ENCODE measurements at places on chromosomes 3 and 15.

DNA sequence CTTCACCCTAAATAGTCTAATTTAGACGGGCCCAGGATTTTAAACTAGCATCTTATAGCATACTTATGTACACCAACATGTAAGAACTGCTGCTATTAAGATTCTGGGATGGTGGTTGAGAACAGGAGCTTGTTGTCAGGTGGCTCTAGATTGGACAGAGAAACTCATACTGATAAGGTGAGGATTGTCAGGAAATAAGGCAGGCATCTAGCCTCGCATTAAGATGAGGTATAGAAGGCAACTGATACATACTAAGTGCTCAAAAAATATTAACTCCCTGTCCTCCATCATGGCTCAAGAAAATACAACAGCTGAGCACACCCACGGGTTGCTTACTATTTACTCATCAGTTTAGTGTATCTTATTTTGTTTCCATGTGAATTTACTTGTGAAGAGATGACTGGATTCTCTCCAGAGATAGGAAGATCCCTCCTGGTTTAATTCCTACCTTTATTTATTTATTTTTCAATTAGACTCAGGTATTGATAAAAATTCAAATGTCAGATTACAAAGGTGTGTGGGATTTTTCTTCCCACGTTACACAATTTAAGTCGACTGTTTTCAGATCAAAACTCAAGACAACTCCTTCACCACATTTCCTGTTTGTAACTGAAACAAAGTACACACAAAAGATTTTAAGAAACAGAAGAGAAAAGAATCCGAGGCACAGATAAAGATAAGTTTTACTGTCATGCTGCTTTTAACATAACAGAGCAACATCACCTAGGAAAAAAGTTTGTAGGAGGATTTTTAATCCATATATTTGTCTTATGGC lies at the start of gene TRAT1:
TSS of gene TRAT1 (plus strand) at position 664 of the 775 bp plus-strand sequence. CDS start 142 bp downstream, outside the sequence.
- no peak for DNase-seq

DNA sequence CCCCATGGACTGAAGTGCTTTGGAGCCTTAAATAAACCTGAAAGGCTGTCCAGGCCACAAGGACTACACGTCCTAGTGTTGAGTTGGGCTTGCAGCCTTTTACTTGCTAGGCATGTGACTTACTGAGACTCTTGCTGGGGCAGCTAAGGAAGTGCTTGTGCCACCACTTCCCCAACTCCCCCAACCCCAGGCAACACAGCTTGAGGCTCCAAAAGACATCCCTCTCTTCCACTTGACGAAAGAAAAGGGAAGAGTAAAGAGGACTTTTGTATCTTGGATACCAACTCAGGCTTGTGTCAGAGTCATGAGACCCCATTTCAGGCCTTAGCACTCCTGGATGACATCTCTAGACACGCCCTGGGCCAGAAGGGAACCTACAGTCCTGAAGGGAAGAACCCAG lies 109.8 kb downstream of the XRN1 start:
- no peak for DNase-seq

DNA sequence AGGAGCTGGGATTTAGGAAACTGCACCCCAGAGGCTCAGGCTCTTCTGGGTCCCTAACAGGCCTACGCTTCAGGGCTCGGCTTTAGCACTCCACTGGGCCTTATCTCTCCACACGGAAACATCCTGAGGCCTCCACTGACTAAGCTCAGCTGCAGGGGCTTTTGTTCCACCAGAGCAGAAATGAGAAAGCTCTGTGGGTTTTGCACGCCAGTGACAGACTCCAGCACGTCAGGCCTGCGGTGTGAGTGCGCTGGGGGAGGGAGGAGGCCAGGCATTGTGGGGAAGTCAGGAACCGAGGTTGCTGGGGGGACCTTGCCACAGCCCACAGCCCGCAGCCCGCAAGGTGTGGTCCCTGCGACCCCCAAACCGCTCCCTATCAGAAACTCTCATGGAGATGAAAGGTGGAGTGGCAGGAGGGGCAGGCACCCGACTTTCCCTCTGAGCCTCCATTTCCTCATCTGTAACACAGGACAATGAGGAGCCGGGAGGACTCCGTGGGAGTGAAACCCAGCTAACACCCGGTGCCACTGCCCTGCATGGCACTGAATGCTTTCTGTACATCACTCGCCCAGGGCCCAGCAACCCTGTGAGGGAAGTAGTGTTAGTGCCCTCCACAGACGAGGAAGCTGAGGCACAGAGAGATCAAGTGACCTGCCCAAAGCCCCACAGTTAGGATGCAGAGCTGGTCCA lies 106.5 kb downstream of the TPRA1 start:
- no peak for DNase-seq

GRCh38 chr3:179166561-179167201 lies 18.5 kb downstream of the PIK3CA start:
- DNase-seq, result no peak

GRCh38 chr3:118990823-118991560 lies 43.7 kb downstream of the IGSF11 start:
- DNase-seq, result no peak

GRCh38 chr15:29528276-29528675 lies 258.7 kb upstream of the NSMCE3 start:
- no peak for DNase-seq

DNA sequence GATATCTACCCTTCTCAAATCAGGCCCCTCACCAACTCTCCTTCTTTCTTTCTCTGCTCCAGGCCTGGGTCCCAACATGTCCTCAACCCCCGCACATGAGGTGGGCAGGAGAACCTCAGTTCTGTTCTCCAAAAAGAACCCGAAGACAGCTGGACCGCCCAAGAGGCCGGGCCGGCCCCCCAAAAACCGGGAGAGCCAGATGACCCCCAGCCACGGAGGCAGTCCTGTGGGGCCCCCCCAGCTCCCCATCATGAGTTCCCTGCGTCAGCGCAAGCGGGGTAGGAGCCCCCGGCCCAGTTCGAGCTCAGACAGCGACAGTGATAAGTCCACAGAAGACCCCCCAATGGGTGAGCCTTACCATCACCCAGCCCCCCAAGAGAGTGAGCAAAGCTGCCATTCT lies 5.6 kb upstream of the OGG1 start:
- no peak for DNase-seq

DNA sequence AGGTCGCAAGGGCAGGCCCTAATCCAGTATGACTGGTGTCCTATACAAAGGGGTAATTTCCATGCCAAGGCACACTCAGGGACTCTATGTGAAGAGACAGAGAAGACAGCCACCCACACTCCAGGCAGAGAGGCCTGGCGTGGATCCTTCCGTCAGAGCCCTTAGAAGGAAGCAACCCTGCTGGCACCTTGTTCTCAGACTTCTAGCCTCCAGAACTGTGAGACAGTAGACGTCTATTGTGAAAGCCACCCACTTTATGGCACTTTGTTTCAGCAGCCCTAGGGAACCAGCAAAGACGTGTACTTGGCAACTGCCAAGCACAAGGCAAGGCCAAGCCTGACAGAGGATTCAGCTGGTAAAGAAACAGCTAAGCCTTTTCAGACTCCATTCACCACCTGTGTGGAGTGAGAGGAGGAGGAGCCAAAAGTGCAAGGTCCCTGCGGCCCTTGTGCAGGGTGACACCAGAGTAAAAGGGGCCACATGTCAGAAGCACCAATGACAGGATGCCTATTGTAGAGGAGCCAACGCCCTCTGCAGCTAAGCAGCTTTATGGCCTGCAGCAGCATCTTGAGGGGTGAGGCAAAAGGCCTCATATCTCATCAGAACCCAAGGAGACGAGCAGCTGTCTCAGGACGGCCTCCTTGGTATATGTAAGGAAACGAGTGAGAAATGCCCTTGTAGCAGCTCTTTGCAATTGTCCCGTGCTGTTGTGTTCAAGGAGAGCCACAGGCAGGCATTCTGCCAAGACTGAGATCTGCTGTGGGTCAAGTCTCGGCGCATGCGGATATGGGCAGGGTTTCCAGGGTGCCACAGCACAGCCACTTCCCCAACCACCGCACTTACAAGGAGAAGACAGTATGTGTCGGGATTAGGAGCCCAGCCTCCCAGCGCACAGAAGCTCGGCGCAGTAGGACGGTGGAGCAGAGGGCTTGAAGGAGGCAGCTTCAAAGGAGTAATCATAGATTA lies 121.5 kb upstream of the LIPC start:
- no peak for DNase-seq

DNA sequence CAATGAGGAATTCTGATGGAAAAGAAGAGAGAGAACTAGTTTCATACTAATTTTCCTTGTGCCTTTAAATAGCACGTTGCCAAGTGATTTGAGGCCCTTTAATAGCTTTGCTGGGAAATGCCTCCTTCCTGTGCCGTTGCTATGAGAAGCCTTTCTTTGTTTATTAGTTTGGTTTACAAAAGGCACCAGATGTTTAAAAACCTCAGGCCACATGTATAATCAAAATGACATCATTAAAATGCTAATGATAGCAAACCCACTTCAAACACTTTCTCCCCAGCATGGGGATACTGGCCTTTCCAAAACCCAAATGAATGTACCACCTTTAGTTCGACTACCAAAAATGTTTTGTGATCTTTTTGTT lies 50.0 kb upstream of the TBC1D23 start:
- no peak for DNase-seq

GRCh38 chr15:81813215-81813614 lies 232.6 kb downstream of the MEX3B start:
- no peak for DNase-seq

GRCh38 chr3:51703068-51703760 lies 3.7 kb upstream of the GRM2 start:
- no peak for DNase-seq

GRCh38 chr3:58355179-58355578 lies 22.5 kb downstream of the PXK start:
- no peak for DNase-seq

DNA sequence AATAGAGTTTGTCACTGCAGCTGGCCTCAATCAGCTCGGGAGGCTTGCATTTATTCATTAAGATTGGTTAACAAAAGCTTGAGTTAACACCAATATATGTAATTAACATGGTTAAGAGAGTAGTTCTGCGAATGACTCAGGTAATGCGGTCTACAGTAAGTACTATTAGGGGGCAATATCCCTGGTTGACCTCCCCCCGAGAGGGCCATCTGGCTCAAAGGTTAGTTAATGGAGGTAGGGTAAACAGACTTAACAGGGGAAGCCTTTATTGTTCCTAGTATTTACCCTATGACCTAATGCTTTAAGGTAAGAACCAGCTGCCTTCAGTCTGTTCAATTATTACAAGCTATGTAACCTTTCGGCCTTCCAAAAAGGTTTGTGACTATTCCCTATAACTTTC lies 403.3 kb upstream of the SGO1 start:
- no peak for DNase-seq

DNA sequence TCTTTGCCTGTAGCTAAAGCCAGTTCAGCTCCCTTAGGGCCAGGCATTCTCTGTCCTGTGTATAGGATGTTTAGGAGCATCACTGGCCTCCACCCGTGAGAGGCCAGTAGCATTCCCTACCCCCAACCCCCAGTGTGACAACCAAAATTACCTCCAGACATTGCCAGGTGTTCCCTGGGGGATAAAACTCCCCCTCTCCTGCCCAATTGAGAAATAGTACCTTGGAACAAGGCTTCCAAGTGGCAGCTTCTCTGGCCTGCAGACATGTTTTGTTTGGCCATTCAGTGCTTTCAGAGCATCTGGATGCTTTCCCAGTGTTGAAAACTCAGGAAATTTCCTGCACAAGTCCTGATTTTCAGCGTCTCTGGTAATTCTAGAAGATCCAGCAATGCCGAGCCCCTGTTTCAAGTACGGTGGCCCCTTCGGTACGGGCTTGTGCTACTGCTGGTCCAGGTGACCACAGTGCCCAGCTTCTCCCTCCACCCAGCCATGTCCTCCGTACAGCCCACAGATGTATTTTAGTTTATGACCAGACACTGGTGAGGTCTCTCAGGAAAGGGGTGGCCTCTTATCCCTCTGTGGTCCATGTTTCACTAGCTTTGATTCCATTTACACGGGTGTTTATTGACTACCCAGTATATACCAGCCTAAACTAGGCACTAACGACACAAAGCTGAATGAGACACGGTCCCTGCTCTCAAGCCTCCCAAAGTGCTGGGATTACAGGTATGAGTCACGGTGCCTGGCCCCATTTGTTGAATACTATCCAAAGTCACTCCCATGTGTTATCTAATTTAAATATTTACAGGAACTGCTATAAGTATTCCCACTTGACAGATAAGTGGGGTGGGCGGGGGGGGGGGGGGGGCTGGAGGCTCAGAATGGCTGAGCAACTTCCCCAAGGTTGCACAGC lies 125.4 kb upstream of the RAD18 start:
- no peak for DNase-seq

GRCh38 chr3:174266476-174266875 lies 592.7 kb upstream of the NAALADL2 start:
- DNase-seq, result no peak

DNA sequence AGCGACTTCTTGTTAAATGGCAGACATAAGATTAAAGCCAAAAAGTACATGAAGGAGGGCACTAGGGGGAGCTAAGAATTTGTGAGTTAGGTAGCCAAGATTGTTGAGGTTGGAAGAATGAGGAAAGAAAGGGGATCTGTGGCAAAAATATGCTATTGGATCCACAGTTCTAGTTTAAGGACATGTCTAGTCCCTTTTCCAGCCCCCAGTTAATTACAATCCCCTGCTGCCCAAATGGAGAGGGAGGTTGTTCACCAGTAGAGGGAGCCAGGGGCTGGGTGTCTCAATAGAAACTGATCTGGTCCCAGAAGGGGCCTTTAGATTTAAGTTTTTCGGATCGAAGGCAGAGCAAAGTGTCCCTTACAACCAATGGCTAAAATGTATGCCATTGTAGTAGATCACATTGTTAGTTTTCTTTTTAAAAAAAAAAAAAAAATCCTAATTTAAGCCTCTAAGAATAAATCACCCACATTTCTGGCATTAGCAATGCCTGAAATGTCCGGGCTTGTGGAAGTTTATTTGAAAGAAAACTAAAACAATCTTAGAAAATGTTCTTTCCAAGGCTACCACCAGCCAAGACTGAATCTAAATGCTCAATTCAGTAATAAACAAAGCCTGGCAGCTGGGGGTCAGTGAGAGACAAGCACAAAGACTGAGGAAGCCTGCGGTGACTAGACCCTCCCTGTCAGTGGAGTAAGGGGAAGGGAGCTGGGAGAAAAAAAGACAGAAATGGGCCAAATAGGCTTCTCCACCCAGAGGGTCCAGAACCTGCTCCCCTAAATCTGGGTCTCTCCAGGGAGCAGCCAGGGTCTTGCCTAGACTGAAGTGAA lies 7.1 kb downstream of the COL8A1 start:
- no peak for DNase-seq

- no peak for DNase-seq
Observed at GRCh38 chr3:58521917-58522631, 14.9 kb downstream of the ACOX2 start.

DNA sequence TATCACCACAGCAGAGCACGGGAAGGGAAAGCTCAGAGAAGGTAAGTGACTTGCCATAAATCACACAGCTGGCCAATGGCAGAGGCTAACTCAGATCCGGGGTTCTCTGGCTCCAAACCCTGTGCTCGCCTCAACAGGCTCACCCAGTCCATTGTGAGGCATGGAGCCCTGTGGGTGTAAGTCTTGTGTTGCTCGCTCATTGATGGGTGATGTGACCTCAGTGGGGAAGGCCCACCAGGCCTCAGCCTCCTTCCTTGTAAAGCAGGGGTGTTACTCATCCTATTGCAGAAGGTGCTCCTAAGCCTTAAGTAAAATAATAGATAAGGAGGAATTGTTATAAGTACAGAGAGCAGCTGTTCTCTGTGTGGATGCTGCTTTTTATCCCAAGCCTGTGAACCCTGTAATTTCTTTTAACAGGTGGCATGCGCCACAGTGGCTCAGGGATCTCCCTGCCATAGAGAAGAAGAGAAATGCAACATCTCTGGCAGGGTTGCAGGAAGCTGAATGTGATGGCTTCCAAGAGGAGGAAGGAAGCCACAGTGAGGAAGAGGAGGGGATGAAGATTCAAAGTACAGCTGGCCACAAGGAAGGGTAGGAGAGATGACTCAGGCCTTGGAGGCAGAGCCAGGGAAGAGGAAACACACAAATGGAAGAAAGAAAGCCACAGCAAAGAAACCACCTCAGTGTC lies 30.9 kb upstream of the SPSB4 start:
- DNase-seq, result no peak

All from activated CD8-positive, alpha-beta memory T cell treated with anti-CD3 and anti-CD28 coated beads for 1 hour (primary cell).